ENCODE measurements at places on chromosomes 2 and 18.

DNA sequence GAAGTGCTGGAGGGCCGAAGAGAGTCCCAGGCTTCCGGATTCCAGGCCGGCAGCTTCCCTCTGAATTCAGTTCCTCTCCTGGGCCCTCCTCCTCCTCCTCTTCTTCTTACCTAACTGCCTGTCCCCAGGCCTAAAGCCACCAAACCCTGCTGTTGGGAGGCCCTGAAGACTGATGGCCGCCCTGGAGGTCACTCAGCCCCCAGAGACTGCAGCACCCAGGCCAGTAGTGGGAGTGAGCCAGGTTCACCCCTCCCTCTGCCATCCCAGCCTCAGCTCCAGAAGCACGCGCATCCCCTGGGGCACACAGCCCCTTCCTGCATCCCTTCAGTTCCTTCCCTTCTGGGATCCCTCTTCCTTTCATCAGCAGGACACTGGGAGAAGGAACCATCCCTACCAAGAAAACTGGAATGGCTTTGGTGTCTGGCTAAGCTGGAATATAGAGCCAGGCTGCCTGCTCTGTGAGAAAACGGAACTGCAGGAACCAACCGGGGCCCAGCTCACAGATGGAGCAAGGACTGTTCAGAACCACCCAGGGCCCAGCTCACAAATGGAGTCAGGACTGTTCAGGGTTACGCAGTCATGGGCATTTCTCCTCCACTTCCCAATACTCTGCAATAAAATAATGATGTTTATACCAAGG is 127.4 kb downstream of the NDUFA10 start:
- no peak overlapping the region for H3K4me3 ChIP-seq
- H3K27ac ChIP-seq, result no peak overlapping the region
- H3K27me3 ChIP-seq, result no peaks in the 10 kb centered on the region
- DNase-seq, result no peak
- no peaks in the 10 kb centered on the region for H3K4me1 ChIP-seq

DNA sequence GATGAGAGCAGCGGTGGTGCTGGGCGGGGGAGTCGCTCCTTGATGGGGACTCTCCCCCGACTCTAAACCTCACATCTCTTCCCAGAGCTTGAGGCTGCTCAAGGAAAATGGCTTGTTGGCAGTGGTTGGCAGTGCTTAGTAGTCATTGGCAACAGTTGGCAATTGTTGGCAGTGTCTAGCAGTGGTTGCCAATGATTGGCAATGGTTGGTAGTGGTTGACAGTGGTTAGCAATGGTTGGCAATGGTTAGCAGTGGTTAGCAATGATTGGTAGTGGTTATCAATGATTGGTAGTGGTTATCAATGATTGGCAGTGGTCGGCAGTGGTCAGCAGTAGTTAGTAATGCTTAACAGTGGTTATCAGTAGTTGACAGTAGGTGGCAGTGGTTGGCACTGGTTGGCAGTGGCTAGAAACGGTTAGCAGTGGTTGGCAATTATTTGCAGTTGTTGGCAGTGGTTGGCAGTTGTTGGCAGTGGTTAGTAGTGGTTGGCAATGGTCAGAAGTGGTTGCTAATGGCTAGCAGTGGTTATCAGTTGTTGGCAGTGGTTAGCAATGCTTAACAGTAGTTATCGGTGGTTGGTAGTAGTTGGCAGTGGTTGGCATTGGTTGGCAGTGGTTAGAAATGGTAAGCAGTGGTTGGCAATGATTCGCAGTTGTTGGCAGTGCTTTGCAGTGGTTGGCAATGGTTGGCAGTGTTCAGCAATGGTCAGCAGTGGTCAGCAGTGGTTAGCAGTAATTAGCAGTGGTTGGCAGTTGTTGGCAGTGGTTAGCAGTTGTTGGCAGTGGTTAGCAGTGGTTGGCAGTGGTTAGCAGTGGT is 85.4 kb upstream of the OTOS start:
- DNase-seq, result no peak
- no peaks in the 10 kb centered on the region for H3K36me3 ChIP-seq
- no peak overlapping the region for H3K27ac ChIP-seq
- peaks cover 12% of the 10 kb centered on the region for H3K4me1 ChIP-seq
- H3K4me3 ChIP-seq, result no peak overlapping the region

DNA sequence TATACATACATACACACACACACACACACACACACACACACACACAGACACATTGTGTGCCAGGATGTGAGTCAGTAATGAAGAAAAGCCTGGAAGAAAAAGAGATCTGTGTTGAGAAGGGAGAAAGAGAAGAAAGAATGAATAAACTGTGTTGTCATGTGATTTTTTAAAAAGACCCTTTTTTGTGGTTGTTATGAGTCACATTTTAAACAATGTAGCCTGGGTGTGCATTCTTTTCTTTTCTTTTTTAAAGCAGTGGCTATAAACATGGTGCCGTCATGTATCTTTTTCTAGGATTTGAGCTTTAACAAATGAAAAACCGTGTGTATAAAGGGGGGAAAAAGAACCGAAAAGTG is 87.2 kb downstream of the NRP2 start:
- no peak overlapping the region for H3K27ac ChIP-seq
- DNase-seq, result no peak
- H3K27me3 ChIP-seq, result peaks cover 2% of the 10 kb centered on the region
- H3K36me3 ChIP-seq, result no peaks in the 10 kb centered on the region
- H3K4me3 ChIP-seq, result no peak overlapping the region

DNA sequence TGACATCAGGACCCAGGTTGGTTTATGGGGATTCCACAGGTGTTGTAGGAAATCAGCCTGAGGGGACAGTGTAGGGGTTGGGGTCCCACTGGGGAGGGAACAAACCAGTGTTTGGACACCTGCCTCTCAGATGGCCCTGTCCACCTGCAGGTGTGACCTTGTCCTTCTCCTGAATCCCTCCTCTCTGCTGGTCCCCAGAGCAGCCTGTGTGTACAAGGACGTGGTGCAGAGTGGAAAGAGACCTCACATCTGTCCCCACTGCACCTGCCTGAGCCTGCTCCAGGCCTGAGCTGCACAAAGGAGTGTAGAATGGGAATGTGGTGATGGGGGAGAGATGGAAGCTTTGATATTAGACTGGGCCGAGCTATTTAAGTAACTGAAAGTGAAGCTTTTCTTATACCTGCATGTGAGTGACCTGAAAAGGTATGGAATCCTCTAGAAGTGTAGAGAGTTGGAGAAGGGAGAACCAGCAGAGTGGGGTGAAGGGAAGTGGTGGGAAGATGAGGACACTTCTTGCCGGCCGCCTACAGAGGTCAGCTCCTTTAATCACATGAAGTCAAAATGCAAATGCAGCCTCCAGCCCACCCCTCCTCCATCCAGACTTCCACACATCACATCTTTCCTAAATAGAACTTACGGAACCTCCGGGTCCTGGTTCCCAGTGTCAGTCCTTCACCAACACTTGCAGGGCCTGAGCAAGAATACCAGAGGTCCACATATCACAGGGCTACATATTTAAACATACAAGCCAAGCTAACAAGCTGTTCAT is 89.3 kb upstream of the SMAD2 start:
- peaks cover 18% of the 10 kb centered on the region for H3K4me1 ChIP-seq
- DNase-seq, result no peak
- H3K27ac ChIP-seq, result no peak overlapping the region
- H3K27me3 ChIP-seq, result no peaks in the 10 kb centered on the region

DNA sequence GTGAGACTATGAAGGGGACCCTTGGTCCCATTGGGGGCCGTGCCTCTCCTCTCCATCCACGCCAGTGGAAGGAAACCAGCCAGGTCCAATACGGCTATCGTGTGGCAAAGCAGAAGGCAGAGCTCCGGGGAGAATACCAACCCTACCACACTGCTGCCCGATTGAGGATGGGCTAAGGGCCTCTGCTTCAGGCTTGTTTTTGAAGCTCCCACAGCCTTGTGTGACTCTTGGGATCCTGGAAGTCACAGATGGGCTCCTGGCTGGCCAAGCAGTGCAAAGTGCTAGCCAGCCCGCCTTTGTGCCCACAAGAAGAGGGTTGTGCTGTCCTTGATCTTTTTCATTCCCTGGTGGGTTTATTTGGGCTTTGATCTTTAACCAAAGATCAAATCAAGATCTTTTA is 70.6 kb upstream of the ID2 start:
- H3K27me3 ChIP-seq, result no peaks in the 10 kb centered on the region
- no peak overlapping the region for H3K4me3 ChIP-seq

DNA sequence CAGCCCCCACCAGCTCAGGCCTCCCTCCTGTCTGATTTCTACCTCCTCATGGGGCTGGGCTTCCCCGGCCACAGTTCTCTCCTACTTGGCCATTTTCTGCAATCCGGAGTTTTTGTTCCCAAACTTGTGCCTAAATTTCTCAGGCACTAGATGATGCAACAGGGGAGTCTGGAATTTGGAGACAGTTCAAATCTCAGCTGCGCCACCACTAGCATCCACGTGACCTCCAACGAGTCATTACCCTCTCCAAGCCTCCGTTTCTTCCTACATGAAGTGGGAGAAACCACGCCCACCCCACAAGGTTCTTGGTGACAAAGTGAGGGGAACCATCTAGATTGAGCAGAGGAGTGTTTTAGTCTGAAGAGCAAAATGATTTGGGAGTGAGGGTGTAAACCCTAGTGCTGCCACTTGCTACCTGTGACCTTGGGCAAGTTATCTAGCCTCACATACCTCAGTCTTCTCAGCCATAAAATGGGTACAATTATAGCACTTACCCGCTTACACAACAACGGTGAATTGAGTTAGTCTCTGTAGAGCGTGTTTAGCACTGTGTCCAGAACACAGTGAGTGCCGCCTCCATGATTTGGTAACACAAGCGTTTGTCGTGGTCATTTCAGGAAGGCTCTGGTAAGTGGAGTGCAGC is 61.4 kb upstream of the ASAP2 start:
- no peak for DNase-seq
- no peaks in the 10 kb centered on the region for H3K27me3 ChIP-seq
- H3K27ac ChIP-seq, result no peak overlapping the region

- H3K27me3 ChIP-seq, result no peaks in the 10 kb centered on the region
- H3K27ac ChIP-seq, result no peak overlapping the region
- no peak for DNase-seq
Observed at GRCh38 chr2:220224691-220225543, 597.5 kb downstream of the SLC4A3 start.

- DNase-seq, result no peak
- peaks cover 30% of the 10 kb centered on the region for H3K36me3 ChIP-seq
- H3K27ac ChIP-seq, result no peak overlapping the region
- H3K4me1 ChIP-seq, result peaks cover 3% of the 10 kb centered on the region
- H3K4me3 ChIP-seq, result no peak overlapping the region
Observed at GRCh38 chr18:26461405-26461804, 86.9 kb downstream of the KCTD1 start.

- no peak overlapping the region for H3K27ac ChIP-seq
- no peak overlapping the region for H3K4me3 ChIP-seq
- peaks cover 13% of the 10 kb centered on the region for H3K4me1 ChIP-seq
- no peaks in the 10 kb centered on the region for H3K27me3 ChIP-seq
- no peaks in the 10 kb centered on the region for H3K36me3 ChIP-seq
Observed at GRCh38 chr2:238689871-238690389, 158.0 kb upstream of the TWIST2 start.

DNA sequence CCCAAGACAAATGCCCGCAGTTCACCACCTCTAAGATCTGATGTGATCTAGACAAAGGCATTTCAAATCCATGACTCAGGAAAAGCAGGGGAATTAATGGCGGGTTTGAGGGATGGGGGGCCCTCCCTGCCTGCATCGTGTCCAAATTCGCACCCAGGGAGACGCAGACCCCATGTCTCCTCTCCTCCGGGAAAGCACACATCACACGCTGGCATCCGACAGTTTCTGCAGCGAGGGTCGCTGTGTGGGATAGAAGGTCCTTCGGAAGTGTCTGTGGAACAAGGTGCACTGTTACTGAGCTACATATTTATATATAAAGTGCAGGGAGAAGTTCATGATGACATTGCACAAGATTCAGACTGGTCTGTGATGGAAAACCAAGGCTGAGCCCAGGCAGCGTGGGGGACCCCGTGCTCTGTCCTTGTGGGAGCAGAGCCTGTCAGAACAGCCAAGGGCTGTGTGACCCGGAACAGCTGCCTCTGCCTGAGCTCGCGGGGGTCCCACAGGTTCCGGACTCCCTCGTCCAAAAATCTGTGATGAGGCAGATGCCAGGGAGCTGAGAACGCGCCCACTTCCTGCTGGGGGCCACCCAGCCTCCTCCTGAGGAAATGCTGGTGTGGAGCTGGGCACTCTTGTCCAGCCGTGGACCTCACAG is 82.3 kb upstream of the CTDP1 start:
- H3K36me3 ChIP-seq, result no peaks in the 10 kb centered on the region
- no peak overlapping the region for H3K4me3 ChIP-seq
- H3K27me3 ChIP-seq, result no peaks in the 10 kb centered on the region
- no peak overlapping the region for H3K27ac ChIP-seq

GRCh38 chr2:31049264-31049663 is 89.0 kb downstream of the GALNT14 start:
- H3K4me3 ChIP-seq, result no peak overlapping the region
- H3K27me3 ChIP-seq, result no peaks in the 10 kb centered on the region
- H3K4me1 ChIP-seq, result no peaks in the 10 kb centered on the region
- DNase-seq, result no peak
- no peaks in the 10 kb centered on the region for H3K36me3 ChIP-seq

GRCh38 chr2:61926531-61927477 is 21.3 kb downstream of the COMMD1 start:
- H3K4me1 ChIP-seq, result no peaks in the 10 kb centered on the region
- no peaks in the 10 kb centered on the region for H3K27me3 ChIP-seq
- H3K27ac ChIP-seq, result no peak overlapping the region
- DNase-seq, result no peak
- no peak overlapping the region for H3K4me3 ChIP-seq

GRCh38 chr2:241560162-241560882 is 1.8 kb downstream of the BOK start:
- peaks cover 49% of the 10 kb centered on the region for H3K36me3 ChIP-seq
- peak overlapping the region; percentile 32 for H3K4me3 ChIP-seq
- peaks cover 5% of the 10 kb centered on the region for H3K27me3 ChIP-seq
- DNase-seq, result no peak

DNA sequence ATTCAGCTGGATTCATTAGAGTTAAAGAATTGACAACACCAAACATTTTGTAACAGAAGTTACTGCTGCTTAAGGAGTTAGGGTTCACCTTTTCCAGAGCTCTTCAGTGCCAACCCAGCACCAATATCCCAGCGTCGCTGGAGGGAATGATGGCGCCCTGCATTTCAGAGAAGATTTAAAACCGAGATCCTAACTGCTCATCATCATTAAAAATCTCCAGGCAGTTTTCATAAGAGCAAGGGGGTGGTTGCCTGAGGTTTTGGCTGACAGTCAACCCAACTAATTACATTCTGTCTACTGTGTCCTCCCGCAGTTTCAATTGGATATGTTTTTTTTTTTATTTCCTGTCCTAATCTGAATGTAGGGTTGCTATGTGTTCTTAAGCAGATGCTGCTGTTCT is 509.6 kb upstream of the TCF4 start:
- no peaks in the 10 kb centered on the region for H3K36me3 ChIP-seq
- H3K4me3 ChIP-seq, result no peak overlapping the region
- H3K4me1 ChIP-seq, result no peaks in the 10 kb centered on the region

DNA sequence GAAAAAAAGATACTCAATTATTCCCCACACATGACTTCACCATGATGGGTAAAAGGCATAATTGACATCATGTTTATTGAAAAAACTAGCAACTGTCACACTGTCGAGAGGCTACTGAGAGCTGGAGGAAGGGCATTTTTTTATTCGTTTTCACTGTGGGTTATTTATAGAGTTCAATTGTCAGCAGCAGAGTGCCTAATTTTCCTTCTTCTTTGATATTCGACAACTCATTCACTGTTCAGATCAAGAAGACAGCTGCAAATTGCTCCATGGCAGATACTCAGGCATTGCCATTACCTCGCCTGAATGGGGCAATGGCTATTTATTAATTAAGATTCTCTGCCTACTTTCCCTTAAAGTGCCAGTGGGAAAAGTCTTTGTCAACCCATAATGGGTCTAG is 197.5 kb upstream of the NRP2 start:
- H3K4me3 ChIP-seq, result no peak overlapping the region
- no peak overlapping the region for H3K27ac ChIP-seq
- H3K27me3 ChIP-seq, result no peaks in the 10 kb centered on the region
- H3K4me1 ChIP-seq, result peaks cover 3% of the 10 kb centered on the region
- no peak for DNase-seq
